ENCODE measurements at places on chromosomes 16 and 17.

GRCh38 chr16:49746545-49746944 is 109.4 kb downstream of the ZNF423 start:
- DNase-seq: no peak

DNA sequence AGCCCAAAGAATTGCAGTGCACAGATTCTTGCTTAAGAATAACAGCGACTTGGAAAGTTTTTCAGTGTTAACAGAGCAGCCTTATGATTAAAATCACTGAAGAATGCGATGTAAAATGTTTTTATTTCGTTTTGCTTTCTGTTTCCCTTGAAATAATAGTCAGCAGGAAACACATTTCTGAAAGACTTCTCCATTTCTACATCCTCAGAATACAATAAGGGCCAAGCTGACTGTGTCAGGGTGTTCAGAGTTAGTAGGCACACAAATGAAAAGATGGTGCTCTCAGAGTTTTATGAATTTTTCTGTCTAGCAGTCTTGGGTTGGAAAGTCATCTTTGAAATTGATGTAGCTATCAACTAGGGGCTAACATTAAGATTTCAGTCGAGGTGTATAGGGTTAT is 582.9 kb upstream of the RBFOX1 start:
- no peak for DNase-seq

DNA sequence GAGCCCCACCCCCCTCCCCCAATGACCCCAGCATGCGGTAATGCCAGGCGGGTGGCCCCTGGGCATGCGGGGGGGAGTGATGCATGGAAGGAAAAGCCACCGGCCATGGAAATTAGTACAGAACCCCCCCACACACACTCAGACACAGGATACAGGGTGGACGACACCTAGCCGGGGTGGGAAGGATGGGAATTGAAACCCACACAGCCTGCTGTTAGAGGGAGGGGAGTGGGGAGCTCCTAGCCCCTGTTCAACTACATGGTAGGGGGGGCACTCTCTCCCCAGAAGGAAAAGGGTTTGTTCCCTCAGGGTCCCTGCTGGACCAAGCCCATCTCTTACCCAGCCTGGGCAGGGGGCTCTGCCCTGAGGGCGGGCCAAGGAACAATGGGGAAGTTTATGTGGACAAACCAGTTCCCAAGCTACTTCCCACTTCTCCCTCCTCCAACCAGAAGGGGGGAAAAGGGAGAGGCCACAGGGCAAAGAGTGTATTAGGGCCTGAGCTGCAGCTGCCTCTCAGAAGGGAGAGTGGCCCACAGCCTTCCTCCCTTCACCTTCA is 5.2 kb downstream of the TMUB2 start:
- DNase-seq: no peak

DNA sequence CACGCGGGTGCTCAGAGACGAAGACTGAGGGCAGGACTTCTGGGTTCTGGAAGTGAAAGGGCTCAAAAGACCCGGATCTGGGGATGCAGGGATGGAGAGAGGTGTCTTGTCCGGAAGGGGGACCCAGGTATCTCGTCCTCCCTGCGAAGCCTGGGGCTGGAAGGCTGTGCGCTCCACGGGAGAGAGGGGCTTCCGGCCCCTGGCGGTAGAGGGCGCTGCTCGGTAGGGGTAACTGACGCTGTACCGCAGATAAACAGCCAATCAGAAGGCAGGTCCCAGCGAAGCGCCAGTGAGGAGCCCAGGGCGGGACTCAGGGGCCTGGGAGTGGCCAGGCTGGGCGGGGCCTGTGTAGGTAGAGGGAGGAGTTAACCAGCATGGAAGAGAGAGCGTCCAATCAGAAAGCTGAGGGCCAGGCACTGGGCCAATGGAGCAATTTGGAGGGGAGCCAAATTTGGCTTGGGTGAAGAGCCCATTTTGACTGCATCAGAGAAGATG is 804 bp downstream of the TGFB1I1 start:
- DNase-seq: peak; percentile 47

- no peak for DNase-seq
Observed at GRCh38 chr17:47162013-47162622, 27.0 kb downstream of the CDC27 start.

GRCh38 chr16:86732621-86733295 is 154.4 kb downstream of the FOXL1 start:
- no peak for DNase-seq

DNA sequence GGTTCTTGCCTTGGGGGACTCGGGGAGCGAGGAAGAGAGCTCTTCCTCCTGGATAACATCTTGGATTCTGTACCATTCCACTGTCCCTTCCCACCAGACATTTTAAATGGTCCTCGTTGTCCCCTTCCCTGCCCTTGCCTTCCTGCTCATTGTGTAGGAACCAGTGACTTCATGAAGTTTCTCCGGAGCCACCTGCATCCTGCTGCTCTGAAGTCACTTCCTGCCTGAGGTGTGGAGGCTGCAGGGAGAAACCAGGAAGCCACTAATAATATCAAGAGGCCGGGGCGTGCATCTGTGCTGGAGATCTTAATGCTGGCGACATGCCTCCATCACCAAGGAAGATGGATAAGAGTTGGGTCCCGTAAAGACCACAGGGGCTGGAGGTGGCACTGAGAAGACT is 6.2 kb upstream of the SLC16A13 start:
- peak; percentile 63 for DNase-seq

GRCh38 chr16:73016488-73016830 is 31.5 kb downstream of the ZFHX3 start:
- no peak for DNase-seq

DNA sequence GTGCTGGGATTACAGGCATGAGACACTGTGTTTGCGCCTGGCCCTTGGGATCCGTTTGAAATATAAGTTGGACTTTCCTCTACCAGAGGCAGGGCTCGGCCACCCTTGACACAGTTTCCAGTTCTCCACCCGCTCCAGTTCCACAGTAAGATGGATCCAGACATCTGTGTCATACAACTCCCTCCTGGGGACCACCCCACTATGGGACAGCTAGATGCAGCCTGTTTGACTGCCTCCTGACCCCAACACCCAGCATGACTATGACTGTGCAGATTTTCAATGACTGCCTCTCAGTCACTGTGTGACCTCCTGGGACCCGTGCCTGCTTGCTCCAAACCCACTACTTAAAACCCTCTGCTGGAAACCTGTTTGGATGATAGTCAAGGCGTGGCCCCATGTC is 166.7 kb downstream of the IRF8 start:
- DNase-seq: no peak

DNA sequence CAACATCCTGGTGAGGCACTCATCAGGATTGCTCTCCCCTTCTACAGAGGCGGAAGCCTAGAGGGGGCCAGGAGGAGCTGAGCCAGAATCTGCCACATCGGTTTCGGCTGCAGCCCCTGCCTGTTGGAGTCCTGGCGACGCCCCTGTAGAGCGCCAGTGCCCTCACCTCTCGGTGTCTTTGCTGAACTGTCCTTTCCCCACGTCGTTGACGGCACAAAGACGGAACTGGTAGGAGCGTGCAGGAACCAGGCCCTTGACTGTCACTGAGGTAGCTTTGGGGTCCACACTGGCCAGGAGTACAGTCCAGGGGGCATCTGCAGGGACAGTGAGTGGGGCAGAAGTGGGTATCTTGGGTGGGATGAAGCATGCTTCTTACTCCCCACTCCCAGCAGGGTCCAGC is 110.3 kb upstream of the CDC42EP4 start:
- DNase-seq: no peak

- DNase-seq: no peak
Observed at GRCh38 chr16:57711-58110, 4.1 kb downstream of the SNRNP25 start.

DNA sequence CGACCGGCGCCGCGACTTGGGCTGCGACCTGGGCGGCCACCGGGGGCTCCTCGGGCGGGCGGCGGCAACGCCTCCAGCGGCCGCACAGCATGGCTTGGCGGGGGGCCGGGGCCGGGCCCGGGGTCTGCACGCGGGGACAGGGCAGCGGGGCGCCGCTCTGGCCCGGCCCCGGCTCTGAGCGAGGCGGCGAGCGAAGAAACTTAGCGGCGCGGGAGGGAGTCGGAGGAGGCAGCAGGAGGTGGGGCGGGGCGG is at the start of gene PLCD3:
TSS of gene PLCD3 (minus strand) at position 196 of the 252 bp plus-strand sequence. CDS start at position 91, 105 bp downstream.
- no peak for DNase-seq

- no peak for DNase-seq
Observed at GRCh38 chr17:28996554-28997096, 9.2 kb downstream of the SEZ6 start.

- DNase-seq: no peak
Observed at GRCh38 chr17:4318596-4318995, 47.9 kb downstream of the UBE2G1 start.

DNA sequence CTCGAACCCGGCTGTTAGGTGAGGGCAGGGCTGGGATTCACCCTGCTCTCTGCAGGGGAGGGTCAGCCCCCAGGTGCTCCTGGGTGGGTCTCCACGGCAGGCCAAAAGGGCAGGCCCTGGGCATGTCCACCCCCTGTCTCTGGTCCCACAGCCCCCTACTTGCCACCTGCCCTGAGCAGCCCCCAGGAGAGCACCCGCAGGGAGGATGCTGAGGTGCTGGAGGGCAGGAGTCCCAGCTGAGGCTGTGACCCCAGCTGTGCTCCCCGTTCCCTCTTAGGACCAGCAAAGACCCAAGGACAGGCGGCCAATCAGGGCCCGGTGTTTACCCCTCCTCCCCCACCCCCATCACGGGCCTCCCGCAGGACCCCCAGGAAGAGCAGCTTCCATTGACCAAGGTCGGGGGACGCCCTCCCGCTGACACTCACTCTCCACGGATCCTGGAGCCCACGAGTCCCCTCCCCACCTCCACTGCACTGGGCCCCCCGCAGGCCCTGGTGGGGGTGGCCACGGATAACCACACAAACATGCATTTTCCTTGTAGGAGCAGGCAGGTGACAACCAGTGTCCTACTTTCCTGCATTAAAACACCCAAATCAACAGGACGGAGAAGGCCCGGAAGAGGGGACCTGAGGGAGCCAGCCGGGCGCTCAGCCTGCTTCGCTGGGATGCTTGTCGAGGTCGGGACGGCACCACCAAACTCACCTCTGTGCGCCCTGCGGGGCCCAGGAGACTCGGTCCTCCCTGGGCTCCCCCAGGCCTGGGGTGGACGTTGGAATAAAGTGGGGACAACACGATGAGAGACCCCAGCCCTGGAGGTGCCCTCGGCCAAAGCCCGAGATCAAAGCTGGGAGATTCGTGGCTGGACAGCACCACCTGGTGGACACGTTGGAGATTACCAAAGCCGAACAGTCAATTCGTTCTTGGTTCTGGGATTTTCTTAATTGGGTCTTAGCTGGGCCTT is 22.5 kb upstream of the ENPP7 start:
- peak; percentile 71 for DNase-seq

DNA sequence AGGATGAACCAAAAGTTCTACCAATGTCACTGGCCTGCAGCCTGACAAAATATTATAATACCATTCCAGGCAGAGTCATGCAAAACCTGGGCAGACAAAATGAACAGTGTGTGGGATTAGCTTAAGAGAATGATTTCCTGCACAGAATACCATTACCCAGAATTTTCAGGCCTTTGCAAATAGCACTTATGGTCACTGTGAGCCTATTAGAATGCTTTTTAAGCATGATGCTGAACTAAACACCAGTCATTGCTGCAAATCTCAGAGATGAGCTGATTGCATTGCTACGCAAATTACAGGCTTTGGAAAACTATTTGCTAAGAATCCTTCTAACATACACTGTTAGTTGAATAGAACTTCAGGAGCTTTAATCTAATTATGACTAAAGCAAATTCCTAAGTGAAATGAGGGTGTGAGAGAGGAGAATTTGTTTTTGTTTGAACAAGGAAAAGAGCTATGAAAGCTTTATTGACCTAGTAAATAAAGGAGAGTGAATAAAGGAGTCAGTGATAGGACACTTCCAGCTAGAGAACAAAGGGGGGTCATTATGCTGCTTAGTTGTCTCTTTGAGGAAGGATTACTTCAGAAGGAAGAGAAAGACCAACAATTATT is 398.8 kb downstream of the HS3ST3B1 start:
- DNase-seq: no peak

- no peak for DNase-seq
Observed at GRCh38 chr16:74558873-74559272, 48.0 kb downstream of the GLG1 start.

DNA sequence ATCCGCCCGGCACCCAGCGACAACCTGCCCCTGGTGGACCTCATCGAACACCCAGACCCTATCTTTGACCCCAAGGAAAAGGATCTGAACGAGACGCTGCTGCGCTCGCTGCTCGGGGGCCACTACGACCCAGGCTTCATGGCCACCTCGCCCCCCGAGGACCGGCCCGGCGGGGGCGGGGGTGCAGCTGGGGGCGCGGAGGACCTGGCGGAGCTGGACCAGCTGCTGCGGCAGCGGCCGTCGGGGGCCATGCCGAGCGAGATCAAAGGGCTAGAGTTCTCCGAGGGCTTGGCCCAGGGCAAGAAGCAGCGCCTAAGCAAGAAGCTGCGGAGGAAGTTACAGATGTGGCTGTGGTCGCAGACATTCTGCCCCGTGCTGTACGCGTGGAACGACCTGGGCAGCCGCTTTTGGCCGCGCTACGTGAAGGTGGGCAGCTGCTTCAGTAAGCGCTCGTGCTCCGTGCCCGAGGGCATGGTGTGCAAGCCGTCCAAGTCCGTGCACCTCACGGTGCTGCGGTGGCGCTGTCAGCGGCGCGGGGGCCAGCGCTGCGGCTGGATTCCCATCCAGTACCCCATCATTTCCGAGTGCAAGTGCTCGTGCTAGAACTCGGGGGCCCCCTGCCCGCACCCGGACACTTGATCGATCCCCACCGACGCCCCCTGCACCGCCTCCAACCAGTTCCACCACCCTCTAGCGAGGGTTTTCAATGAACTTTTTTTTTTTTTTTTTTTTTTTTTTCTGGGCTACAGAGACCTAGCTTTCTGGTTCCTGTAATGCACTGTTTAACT is 1.0 kb downstream of the NOG start:
- peak; percentile 55 for DNase-seq

GRCh38 chr16:10930755-10931093 is 11.5 kb downstream of the DEXI start:
- DNase-seq: no peak

DNA sequence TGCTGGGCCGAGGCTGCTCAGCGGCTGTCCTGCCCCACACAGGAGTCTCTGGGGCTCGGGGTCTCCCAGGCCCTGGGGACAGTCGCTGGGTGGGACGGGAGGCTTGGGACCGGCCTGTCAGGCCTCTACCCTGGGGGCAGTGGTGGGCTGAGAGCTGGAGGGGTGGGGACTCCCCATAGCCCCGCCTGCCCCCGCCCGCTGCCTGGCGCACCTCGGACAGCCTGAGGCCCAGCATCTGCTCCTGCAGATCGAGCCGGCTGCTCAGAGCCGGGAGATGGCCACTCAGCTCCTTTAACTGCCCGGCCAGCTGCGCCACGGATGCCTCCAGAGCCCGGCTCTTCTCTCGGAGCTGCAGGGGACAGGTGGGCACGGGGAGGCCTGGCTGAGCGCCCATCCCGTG is 6.7 kb downstream of the PERCC1 start:
- no peak for DNase-seq
